Substantia nigra (tissue), 51 donors: ENCODE measurements at places on chromosomes 1 and 21.
A peak's percentile ranks its signal among the peaks of the same experiment; 100 is the strongest.

DNA sequence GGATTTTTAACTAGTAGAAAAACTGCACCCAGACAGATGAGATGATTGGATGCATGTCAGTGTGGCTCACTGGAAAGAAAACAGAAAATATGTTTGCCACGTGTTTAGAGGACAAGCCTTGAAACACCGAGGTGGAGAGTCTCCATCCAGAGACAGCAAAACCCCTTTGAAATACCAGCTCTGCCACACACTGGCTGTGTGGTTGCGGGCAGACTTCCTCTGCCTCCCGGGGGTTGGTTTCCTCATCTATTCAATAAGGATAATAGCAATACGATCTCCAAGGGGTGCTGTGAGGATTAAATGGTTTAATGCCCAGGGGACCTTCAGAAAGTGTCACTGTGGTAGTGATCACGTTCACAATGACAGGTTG is 67.2 kb upstream of the PARP1 start:
- DNase-seq = no peak

DNA sequence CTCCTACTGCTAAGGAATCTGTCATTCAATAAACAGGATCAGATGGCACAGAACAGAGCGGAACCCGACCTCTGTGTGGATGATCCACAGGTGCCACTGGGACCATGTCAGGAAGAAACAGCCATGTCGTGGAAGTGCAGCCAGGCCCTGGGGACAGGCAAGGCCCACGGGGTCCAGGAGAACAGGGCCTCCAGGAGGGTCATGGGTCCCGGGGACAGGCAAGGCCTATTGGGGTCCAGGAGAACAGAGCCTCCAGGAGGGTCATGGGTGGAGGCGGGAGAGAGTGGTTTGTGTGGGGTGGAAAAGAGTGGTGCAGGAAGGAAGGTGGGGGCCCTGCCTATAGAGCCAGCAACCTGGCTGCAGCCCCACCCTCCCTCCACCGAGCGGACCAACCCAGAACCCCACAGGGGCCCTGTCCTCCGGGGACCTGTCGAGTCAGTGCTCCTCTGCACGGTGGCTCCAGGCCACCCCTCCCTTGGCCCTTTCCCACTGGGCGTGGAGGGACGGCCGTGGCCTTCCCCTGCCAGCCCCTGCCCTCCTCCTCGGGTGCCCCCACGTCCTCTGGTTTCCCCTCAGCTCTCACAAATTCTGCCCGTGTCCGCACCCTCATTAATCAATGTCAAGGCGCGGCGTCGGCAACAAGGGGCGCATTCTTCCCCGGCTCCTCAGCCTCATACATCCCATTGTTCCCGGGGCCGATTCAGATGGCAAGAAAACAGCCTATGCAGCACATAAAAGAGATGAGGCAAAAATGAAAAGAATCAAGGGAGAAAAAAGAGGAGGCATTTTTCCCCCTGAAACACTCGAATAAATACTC is 146.4 kb downstream of the PRDM16 start:
- peak; percentile 37 for DNase-seq

GRCh38 chr1:245500546-245500945 is 345.8 kb downstream of the KIF26B start:
- DNase-seq = peak; percentile 19

DNA sequence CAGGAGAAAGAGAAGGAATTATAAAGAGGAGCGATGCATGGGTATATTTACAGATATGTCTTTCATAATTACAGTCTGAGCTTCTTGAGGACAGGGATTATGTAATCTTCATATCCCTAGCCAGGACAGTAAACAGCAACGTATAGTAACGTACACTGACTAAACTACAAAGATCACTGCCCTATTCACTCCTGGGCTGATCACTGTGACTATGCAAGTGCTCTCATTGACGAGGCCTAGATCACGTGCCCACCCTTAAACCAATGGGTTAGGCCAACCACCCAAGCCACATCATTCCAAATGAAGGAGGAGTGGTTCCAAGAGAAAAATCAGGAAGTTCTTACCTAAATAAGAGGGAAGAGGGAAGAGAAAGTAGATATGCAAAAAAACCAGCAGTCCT is 18.5 kb downstream of the PIK3R3 start:
- no peak for DNase-seq

DNA sequence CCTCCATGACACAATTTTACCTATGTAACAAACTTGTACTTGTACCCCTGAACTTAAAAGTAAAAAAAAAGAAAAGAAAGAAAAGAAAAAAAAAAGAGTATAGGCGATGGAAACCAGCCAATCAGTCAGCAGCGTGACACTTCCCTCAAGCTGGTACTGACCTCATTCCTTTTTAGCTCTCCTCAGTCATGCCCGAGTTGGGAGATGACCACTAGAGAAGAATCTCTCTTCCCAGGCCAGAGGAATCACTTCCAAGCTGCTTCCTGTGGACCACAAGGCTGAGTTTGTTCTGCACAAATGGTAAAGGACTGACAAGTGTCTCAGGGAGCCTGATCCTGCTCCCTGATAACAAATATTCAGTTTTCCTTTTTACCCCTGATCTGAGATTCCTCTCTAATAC is 313.5 kb upstream of the ESRRG start:
- no peak for DNase-seq

GRCh38 chr21:43794857-43795256 is 5.5 kb downstream of the RRP1 start:
- DNase-seq = no peak

DNA sequence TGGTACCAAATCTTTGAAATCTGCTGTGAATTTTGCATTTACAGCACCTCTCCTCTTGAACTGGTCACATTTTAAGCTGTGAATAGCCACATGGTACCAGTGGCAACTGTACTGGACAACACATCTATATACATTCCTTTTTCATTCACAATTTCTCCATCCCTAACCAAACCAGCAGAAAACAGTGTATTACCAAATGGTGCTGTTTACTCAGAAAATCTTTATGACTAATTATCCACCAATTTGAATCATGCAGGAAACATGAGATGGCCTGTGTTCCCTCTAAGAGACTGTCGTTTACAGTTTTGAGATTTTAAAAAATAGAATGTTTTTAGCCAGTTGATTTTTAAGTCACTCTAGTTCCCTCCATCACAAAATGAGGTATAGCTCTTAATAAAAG is 17.6 kb upstream of the CCT8 start:
- DNase-seq = no peak

DNA sequence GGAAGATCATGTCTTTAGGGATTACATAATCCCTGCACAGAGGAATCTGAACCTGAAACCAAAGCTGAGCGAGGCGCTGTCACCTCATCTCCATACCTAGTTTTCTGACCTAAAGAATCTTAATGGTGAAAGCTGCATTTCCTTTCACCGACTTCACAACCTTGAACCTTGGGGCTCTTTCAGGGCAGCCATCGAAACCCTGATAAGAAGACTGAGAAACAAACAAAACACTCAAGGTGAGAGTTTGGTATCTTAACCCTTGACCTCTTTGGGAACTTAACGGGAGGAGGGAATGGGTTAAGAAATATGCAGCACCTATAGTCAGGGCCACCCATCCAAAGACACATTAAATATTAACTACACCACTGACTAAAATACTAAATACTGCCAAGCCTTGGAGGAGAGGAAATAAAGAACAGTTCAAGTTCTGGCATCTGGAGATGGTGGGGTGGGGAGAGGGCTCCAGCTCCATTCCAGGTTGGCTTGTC is 2.0 kb downstream of the C1orf116 start:
- DNase-seq = no peak

GRCh38 chr1:113608399-113608798 is 150.9 kb downstream of the PHTF1 start:
- no peak for DNase-seq

DNA sequence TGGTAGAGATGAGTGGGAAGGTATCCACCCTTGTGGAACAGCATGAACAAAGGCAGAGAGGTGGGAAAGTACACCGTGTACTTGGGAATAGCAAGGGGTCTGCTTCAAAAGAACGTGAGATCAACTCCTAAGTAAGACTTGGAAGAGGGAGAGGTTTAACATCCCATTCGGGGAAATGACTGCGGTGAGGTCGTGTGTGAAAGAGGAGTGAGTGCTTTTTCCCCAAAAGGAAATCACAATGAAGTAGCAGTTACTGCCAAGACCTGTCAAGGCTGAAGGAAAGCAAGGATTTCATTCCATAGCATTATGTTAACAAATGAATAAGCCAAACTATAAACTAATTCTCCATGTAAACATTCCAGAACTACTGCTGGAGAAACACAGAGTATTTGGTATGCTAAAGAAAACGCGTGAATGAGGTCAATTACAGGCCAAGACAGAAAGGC is 20.0 kb upstream of the SYDE2 start:
- no peak for DNase-seq
